Central memory CD4-positive, alpha-beta T cell (primary cell): ENCODE measurements at places on chromosomes 5 and 9.

DNA sequence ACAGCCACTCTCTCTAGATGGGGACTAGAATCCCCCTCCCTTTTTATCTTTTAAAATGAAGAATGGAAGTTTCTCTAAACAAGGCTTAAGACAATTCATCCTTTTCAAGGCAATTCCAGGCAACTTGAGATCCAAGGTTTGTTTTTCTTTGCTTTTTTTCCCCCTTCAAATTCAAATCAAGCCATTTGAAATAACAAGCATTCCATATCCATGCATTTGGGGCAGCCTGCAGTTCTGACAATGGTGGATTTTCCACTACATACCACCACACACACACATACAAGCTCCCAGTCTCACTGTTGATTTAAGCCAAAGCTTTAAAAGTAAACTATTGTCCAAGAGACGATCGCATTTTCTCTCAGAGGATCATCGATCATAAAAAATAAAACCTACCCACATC is 424 bp downstream of the INSYN2B start:
- no peak for DNase-seq

DNA sequence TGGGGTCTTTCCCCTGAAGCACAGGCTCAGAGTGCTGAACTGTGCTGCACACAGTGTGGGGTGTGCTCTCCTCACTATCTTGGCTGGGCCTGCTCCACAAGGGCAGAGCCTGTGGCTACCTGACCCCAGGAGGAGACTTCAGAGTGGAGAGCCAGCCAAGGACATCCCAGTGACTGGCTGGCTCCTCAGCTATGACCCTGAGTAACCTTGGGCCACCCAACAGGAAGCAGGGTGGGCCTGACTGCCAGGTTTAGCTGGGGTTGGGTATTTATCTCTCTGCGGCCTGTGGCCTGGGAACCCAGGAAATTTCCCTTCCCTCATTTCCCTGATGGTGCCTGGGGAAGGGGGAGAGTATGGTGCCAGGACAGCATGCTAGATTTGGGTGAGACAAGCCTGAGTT is 2.1 kb upstream of the EEIG1 start:
- DNase-seq: no peak

GRCh38 chr5:89399548-89399947 is 516.6 kb upstream of the MEF2C start:
- DNase-seq: no peak

GRCh38 chr5:162193012-162193411 is 125.4 kb downstream of the GABRG2 start:
- no peak for DNase-seq

- no peak for DNase-seq
Measured at GRCh38 chr5:149320791-149321330, 24.4 kb upstream of the GRPEL2 start.

DNA sequence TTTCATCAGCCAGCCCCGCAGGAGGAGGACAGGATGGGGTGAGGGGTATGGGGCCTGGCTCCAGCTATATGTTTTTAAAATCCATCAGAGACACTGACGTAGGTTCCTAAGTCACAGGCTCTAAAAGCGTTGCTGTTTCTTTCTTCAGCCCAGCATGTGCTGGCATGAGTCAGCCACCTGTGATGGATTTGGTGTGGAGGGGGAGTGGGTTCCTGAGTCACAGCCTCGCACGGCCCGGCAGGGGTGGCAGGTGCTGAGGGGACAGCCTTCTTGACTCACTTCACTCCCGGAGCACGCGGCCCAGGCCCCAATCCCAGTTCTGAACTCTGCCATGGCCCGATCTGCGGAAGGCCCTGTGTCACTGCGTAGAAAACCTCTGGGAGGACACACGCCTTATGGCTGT is 38.8 kb upstream of the RPL26L1 start:
- no peak for DNase-seq

- DNase-seq: no peak
Measured at GRCh38 chr9:114282507-114282906, 40.4 kb upstream of the ORM1 start.
